ENCODE measurements at places on chromosomes 5 and 9.

GRCh38 chr5:178165581-178165980 is 11.9 kb upstream of the NHP2 start:
- DNase-seq = no peak

DNA sequence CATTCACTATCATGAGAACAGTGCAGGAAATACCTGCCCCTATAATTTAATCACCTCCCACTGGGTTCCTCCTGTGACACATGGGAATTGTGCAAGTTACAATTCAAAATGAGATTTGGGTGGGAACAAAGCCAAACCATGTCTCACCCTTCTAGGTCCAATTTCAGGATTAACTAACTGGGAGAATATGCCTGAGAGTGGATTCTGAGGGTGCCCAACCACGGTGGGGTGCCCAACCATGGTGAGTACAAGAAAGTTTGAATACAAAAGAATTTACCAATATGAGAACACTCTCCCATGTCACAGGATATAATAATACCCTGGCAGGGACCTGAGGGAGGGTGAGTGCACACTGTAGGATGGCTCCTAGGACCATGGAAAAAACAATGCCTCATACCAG is 17.2 kb upstream of the GDA start:
- DNase-seq = no peak

- peak; percentile 67 for DNase-seq
Measured at GRCh38 chr5:135996611-135997010, 32.2 kb upstream of the TGFBI start.

GRCh38 chr9:82110881-82111280 is 122.3 kb downstream of the SPATA31D1 start:
- DNase-seq = no peak

GRCh38 chr5:165622864-165623536 is 2117.6 kb downstream of the MAT2B start:
- no peak for DNase-seq

DNA sequence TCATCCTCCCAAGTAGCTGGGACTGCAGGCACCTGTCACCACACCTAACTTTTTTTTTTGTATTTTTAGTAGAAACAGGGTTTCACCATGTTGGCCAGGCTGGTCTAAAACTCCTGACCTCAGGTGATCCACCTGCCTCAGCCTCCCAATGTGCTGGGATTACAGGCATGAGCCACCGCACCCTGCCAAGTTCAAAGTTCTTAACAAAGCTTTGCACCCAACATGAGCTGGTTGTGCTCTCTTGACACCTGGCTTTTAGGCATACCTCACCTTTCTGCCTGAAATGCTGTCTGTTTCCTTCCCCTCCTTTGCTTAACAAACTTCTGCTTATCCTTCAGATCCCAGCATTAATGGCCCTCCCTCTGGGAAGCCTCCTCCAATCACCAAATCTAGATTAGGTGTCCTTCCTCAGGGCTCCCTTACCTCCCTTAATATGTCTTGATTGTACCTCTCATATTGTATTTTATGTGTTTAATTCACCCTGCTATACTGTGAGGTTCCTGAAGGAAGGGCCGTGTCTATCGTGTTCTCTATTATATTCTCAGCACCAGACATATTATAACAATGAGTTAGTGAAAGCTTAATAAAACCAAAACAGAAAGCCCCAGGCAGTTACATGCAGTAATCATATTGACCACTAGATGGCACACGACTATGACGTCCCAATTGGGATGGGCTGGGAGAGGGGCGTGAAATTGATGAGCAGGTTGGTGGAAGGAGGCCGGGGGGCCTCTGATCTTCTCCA is 62.9 kb upstream of the PPARGC1B start:
- peak; percentile 20 for DNase-seq

DNA sequence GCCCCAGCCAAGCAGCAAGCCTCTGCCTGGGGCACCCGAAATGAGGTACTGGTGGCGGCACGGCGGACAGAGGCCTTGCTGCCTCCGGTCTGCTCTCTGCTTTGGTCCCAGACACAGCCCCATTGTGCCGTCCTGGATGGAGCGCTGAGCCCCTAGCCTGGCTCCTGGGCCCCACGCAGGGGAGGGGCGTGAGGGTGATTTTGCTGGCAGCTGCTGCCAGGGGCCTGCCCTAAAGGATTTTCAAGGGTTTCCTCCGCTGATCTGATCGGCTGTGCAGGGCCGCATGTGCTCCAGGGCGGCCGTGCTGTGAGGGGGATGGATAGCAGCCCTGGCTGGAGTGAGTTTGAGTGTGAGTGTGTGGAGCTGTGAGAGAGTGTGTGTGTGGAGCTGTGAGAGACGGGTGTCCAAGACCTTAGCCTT is 1.3 kb downstream of the GPSM1 start:
- peak; percentile 68 for DNase-seq

GRCh38 chr9:5622016-5622415 is 6.9 kb upstream of the RIC1 start:
- peak; percentile 65 for DNase-seq

GRCh38 chr9:94181408-94182181 is 77.5 kb upstream of the ZNF169 start:
- DNase-seq = no peak

GRCh38 chr9:4678679-4679267 is 596 bp upstream of the CDC37L1 start:
- peak; percentile 59 for DNase-seq

DNA sequence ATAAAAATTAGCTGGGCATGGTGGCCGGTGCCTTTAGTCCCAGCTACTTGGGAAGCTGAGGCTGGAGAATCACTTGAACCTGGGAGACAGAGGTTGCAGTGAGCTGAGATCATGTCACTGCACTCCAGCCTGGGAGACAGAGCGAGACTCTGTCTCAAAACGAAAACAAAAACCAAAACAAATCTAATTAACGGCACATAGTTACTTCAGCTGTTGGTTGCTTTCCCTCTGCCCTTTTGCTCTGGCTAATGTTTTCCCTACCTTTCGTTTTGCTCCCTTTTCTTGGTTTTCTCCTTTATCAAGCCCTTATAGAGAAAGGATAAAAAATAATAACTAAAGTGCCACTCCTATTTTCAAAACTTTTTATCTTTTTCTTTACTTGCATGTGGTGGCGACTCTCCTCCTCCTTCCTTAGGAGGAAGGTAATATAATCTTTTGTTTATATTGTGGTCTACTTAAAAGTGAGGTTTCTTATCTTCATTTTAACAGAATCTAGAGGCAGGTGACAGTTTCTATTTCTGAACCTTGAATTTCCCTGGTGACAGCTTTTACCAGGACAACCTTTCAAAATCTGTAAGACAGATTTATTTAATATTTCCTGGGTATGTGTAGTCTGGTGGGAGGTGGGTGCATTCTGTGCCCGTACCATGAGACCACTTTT is 125.4 kb downstream of the ARHGEF28 start:
- DNase-seq = no peak

DNA sequence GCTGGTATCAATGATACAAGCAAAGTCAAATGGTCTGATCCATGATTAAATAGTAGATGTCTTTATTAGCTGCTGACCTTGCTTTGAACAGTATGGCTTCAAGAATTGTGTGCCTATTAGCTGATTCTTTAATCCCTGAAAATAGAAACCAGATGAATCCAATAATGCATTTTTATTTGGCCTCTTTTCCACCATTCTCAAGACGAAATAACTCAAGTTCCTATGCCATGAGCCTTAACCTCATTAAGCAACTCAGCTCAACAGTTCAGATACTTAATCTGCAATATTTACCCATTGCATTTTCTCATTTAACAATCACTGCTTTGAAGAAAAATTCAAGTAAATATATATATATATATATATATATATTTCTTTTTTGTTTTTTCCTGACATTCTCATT is 588.6 kb upstream of the MEF2C start:
- DNase-seq = peak; percentile 14

DNA sequence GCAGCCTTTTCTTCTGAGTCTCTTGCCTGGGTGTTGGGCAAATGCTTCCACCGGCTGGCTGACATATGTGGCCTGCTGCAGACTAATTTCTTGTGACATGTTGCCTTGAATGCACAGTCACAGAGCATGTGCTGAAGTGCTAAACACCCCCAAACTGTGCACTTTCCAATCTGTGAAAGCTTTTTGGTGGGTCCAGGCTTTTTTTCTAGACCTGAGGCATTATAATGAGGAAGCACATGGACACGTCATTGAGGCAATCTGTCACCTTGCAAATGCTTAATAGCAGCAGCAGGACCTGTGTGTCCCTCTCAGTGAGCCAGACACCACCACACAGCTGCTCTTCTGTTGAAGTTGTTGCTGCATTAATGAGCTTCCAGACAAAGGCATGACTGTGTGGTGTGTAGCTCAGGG is 274.7 kb downstream of the ELAVL2 start:
- no peak for DNase-seq

- no peak for DNase-seq
Measured at GRCh38 chr9:122016744-122017143, 76.4 kb downstream of the TTLL11 start.

- peak; percentile 16 for DNase-seq
Measured at GRCh38 chr9:33992632-33993031, 56.1 kb downstream of the UBAP2 start.

DNA sequence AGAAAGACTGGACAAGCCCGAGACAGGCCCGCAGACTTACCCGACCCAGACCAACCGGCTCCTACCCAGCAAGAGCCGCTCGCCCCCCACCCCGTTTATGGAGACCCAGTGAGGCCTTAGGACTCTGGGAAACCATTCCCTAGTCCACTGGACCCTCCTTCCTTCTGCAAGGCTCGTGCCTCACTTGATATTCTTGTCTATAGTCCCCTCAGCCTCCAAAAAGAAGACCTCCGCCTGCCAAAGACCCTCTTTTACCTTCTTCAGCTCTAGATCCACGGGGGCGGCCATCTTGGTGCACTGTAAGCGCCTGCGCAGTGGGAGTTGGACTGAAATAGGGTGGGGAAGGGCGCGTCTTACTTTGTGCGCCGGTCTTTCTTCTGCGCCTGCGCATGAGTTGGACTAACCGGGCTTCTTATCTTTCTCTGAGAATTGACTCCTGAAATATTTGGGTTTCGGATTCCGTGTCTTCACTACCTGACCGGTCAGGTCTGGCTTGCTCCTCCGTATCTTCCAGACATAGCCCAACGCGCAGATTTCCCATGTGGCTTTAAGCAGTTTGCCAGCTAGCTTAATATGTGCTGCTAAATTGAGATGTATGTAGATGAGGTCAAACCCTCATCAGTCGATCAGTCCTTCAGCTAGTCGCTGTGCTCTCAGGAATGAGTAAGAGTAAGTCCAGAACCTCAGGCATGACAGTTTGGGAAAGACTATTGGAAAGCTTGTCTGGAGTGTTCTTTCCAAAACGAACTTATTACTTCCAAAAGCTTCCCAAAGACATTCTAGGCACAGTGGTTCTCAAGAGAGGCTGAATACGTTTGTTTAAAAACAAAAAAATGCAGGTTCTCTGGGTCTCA is at the start of gene PFDN1:
PFDN1 (minus strand) TSS at position 316 of the 854 bp plus-strand sequence; CDS start at position 288, 28 bp downstream.
- DNase-seq = peak; percentile 97

GRCh38 chr9:36194326-36195000 is 3.7 kb downstream of the CLTA start:
- peak; percentile 31 for DNase-seq

GRCh38 chr5:180340856-180341255 is 12.3 kb downstream of the GFPT2 start:
- peak; percentile 38 for DNase-seq

GRCh38 chr9:99030092-99030511 is 74.8 kb upstream of the TGFBR1 start:
- DNase-seq = peak; percentile 79

- DNase-seq = peak; percentile 54
Measured at GRCh38 chr9:111897601-111898137, 1.1 kb downstream of the UGCG start.

- DNase-seq = no peak
Measured at GRCh38 chr5:178332210-178332641, 99.6 kb upstream of the PHYKPL start.

GRCh38 chr9:2053883-2054845 is 39.0 kb downstream of the SMARCA2 start:
- DNase-seq = peak; percentile 94

DNA sequence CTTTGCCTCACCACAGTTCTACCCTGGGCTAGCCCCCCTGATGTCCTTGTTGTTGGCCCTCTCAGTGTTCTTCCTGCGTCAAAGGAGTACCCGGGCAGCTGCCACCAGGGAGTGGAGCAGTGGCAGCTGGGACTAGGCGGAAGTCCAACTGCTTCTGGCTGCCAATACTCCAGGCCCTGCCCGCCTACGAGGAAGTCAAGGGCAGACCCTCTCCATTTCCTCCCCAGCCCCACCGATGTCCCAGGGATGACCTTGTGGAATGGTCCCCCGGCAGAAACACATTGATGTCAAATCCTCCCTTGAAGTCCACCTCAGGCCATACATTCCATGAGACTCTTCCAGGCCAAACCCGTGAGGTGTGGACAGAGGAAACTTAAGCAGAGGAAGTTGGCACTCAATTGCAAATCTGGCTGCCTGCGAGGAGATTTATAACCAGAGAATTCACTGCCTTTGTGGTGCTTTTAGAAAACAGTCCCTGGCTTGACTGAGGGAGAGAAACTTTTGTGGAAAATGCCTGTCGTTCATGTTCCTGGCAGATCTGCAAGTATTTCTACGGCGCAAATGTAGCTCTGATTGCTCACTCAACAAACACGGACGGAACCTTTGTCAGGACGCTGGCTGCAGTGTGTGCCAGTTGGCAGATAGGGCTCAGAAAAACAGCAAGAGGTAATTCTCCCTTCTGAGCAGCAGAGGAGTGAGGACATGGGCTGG is 339.7 kb downstream of the RAB3C start:
- peak; percentile 96 for DNase-seq

GRCh38 chr9:89710697-89711096 is 105.9 kb downstream of the GADD45G start:
- DNase-seq = peak; percentile 33

DNA sequence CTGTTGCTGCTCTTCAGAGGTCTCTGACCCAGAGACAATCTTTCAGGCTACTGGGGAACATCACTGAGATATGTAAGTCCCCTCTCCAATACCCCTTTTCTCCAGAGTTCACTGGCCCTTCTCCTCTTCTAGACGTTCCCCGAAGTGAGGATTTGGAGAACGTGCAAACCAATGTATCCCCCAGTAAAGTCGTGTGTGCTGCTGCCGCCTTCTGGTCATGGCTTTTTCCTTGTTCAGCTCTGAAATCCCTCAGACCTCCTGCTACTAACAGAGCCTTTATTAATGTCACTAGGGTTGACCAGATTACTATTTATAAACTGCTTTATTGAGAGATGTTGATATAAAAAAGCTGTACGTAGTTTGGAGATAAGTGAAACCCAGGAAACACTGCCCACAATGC is 1028.6 kb downstream of the CDH9 start:
- peak; percentile 0 for DNase-seq

- no peak for DNase-seq
Measured at GRCh38 chr5:98540056-98540455, 233.4 kb upstream of the RGMB start.

- DNase-seq = peak; percentile 73
Measured at GRCh38 chr9:15697446-15697851, 144.6 kb downstream of the CCDC171 start.

GRCh38 chr9:38202336-38202938 is 133.4 kb upstream of the SHB start:
- DNase-seq = no peak

- DNase-seq = no peak
Measured at GRCh38 chr5:5939759-5940370, 438.5 kb downstream of the MED10 start.

DNA sequence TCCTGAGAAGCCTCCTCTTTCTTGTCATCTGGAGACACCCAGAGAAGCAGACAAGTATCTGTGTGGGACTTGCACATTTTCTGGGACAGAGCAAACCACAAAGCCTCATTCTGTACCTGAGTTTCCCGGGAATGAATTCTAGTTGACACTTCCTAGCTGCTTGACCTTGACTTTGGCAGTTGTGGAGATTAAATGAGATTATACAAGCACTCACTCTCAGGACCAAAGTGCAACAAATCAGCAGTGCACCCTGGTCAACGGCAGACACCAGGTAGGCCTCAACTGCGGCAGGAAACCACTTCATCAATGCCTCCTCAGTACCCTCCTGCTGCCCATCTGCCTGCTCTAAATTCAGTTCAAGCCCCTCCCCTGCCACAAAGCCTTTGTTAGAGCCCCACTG is 114.7 kb upstream of the PANK3 start:
- no peak for DNase-seq

Measured in astrocyte of the hippocampus (primary cell).